Activated T-helper 1 cell treated with anti-CD3 and anti-CD28 coated beads, Interleukin-2, amount 50 U/mL, for 16 hours (primary cell): ENCODE measurements at places on chromosomes 5 and 9.

- DNase-seq: no peak
Measured at GRCh38 chr5:80254767-80255430, 949 bp downstream of the SERINC5 start.

DNA sequence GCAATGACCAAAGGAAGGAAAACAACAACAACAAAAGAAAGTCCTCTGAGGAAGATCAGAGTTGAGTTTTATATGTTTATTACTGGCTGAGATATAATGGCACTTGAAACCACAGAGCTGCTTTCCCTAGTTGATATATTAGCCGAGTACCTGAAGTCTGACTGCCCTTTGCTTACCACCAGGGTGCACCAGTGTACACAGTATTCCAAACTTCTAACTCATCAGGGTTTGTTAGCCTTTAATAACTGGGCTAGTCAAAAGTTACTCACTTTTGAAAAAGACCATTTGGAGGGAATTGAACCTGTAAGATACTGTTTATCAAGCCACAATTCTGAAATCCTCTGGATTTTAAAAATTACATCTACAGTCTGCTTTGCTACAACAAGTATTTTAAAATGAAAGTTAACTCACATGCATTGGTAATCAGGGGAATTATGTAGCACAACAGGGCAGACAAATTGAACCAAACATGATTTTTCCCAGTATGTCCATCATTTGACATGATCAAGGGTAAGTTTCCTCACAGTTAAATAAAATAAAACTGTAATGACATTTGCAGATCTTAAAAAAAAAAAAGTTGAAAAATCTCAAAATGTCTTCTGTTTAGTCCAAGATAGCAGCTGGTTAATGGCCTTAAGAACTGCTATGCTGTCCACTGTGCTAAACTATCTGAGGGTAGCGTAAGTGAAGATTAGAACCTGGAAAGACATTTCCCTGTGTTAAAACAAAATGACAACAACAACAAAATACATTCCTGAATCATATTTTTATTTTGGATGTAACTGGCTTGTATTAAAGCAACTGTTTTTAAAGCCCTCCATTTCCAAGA is 57.3 kb upstream of the C6 start:
- DNase-seq: no peak

DNA sequence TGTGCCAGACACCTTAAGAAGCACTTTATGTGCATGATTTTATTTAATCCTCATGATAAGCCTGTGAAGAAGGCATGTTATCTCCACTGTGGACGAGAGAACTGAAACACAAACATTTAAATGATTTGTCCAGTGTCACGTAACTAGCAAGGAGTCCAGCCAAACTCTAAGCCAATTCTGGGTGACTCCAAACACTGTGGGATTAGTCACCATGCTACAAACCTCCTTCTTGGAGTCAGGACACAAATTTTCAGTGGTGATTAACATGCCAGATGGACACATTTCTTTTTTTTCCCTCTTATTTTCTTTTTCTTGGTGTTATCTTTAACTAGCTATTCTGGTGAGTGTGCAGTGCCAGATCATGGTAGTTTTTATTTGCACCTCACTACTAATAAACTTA is 316.8 kb downstream of the NDUFS4 start:
- no peak for DNase-seq

- DNase-seq: no peak
Measured at GRCh38 chr5:124671193-124671592, 75.2 kb downstream of the ZNF608 start.

DNA sequence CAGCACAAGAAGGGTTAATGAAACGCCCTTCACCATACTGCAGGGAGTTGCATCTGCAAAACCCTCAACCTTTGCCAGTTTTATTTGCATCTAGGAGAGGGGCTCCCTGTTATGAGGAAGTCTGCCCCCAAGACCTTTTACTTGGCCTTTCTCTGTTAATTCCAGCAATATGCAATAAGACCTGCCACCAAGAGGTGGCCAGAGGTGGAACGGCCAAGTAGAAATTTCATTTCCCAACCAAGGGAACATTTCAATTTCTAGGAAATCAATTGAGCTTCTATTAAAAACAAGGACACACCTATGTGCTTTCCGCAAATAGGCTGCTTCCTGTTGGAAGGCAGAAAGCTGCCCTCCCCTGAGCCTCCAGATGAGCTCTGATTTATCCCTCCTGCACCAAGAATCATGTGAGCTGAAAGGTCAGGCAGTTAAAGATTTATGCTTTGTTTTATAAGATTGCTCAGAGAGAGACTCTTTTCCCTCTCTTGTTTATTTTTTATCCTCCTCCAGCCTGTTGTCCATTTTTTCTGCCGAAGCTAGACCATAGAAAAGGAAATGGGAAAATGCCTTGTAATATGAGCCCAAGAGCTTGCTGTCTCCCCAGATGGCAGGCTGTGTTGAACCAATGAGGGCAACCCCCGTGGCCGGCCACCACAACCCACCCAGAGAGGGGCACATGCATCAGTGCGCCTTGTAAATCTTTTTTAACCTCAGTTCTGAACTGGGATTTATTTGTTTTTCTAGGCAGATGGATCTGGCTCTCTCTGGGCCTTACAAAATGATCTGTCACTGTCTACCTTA is 572.8 kb downstream of the TLE1 start:
- DNase-seq: no peak

GRCh38 chr5:32511776-32512374 is 67.3 kb upstream of the ZFR start:
- no peak for DNase-seq

GRCh38 chr9:83698976-83699585 is 8.7 kb downstream of the UBQLN1 start:
- no peak for DNase-seq

DNA sequence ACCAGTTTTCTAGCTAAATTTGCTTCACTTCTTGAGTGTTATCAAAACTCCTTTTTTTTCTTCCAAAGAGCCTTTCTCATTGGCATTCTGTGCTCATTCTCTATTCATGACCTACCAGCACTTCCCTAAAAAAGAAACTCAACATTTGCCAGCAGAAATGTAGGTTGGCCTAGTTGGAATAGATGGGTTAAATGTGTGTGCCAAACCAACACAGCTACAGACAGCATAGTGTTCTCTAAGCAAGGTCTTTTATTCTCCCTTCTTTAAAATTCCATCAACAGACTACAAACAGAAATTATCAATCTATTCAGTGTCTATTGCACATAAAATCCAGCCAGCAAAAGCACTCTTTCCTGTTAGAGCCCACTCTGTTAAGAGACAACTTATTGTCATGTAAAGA is 255.8 kb upstream of the PUM3 start:
- no peak for DNase-seq

DNA sequence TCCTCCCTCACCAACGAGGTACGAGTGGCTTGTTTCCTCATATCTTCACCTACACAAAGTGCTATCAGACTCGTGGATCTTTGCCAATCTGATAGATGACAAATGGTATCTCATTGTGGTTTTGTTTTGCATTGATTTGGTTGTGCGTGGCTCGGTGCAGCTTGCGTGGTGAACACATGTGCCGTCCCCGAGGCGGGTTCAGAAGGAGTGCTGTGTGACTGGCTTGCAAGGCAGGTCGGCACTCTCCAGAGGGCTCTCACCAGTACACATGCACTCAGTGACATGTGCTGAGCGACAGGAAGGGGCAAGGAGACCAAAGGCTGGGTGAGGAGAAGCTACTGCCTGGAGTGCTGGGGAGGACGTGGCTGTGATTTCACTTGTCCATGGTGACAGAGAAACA is 95.3 kb upstream of the PITX1 start:
- no peak for DNase-seq

DNA sequence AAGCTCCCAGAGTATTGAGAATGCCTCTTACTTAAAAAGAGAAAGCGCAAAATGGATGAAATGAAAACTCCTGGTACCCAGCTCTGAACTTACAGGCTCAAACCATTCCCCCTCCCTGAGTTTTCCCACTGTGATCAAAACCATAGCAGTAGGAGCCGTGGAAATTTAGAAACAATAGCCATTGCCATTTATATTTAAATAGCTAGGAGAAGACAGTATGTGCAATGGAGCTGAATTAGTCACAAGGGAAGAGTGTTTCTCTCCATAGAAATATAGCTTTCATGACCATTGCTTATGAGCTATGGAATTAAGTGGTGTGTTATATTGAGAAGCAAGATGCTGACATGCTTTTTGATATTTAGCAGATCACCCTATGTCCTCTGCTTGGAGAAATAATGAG is 84.6 kb downstream of the PCSK5 start:
- no peak for DNase-seq

DNA sequence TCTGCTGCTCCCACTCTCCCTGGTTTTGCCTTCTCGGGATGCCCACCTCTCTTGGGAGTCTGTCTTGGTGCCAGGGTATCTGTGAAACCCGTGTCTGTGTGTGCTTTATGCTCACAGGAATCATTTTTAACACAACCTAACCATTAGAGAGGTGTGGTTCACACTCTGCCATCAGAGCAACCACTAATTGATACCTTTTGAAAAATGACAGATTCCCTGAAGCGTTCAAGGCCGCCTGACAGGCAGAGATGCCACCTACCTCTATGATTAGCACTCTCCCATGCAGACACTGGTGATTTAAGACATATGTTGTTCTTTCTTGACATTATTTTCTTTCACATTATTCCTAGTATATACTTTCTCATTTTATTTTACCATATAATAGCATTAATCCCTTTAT is 207.3 kb upstream of the SGCD start:
- DNase-seq: no peak

DNA sequence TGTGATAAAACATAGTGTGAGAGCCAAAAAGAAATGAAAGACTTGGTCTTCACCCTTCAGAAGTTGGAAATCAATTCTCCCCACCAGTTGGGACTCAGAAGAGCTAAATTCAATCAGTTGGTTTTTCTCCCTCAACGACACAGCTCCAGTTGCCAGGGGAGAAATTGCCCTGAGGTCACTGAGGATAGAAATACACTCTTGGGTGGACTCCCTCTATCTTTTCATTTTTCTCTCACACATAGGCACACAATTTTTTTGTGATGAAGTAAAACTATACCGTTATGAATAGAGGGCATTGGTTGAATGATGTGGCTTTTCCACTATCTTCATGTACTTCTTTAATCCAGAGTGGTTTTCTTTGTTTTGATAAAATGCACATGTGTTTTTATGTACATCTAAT is 80.2 kb downstream of the ZNF366 start:
- DNase-seq: no peak

- no peak for DNase-seq
Measured at GRCh38 chr5:167895899-167896659, 395.4 kb upstream of the WWC1 start.

- DNase-seq: no peak
Measured at GRCh38 chr5:65695162-65695755, 26.6 kb downstream of the SGTB start.

GRCh38 chr9:69097064-69097463 is 61.5 kb downstream of the FXN start:
- DNase-seq: no peak

DNA sequence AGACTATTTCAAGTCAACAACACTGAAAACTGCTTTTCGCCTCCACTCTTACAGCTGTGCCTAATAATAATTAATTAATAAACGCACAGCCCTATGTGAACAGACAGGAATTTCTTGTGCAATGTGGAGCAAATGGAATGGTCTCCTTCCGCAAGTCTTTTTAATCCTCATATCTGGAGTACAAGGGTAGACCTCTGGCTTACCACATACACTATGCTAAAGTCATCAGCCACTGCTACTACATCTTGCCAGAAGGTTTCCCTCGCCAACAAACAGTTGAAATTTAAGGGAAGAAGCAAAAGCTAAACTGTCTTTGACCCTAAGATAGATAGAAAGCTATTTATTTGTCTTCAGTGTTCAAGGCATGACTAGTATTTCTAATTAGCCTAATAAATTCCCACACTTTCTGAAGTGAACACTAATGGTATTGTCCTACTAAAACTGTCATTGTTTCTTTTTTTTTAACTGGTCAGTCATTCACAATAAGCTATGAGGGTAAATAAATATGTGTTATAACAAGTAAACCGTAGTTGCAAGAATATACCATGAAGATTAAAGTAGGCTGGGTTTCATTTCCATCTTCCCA is 63.9 kb downstream of the GOLPH3 start:
- no peak for DNase-seq

DNA sequence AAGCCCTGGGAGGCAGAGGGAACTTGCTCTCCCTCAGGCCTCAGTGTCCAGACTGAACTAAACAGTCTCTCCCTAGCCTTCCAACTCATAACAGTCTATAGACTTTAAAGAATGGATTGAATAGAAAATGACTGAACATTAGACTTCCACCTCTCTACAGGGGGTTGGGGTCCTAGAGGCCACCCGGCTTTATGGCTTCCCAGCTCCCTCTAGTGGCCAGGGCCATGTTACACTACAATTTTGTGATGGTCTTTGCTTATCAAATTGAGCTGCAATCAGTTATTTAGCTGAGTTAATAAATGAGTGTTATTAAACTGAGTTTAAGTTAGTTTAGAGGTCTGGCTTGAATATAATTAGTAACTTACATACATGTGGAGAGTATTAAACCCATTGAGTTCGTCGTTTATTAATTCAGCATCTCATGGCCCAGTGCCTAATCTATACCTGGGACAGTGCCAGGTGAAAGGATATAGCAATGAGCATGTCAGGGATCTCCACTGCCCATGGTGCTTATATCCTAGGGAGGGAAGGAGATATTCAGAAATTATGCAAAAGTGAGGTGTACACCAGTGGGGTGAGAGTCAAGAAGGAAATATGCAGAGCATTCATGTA is 105.2 kb downstream of the SH3TC2 start:
- DNase-seq: peak; percentile 22

- no peak for DNase-seq
Measured at GRCh38 chr5:38888041-38888440, 42.2 kb downstream of the OSMR start.

DNA sequence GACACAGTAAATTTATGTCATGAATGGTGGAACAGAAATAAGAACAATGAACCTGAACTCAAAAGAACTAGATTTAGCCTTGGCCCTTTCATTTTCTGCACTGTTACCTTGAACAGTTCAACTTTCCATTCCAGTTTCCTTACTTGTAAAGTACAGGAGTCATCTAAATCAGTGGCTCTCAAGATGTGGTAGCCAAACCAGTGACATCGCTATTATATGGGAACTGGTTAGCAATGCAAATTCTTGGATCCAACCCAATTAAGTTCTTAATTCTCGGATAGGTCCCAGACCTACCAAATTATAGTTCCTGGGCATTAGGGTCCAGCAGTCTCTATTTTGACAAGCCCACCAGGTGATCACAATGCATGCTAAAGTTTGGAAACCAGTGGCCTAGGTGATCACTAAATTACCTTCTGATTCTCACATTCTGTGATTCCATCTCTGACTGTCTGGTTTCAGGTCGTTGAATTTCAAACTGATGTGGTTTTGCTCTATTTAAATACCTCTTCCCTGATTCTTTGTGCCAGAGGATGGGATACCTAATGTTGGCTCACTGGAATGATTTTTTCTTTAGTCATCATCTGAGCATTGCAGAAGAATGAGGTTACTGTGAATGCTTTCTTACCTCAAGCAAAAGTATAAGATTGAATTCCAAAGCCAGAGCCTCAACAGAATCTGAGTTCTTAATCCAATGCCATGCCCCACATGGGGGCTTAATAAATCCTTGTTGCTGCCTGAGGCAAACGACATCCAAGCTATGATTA is 253.8 kb downstream of the ENC1 start:
- DNase-seq: no peak

GRCh38 chr9:131024978-131025868 is 16.2 kb downstream of the LAMC3 start:
- DNase-seq: no peak

GRCh38 chr9:133842721-133843227 is 104.6 kb upstream of the SARDH start:
- no peak for DNase-seq

- no peak for DNase-seq
Measured at GRCh38 chr9:106038266-106039001, 344.1 kb downstream of the TMEM38B start.
